Cortex of kidney (tissue), 1 donor: ENCODE measurements at places on chromosomes 11 and 22.

DNA sequence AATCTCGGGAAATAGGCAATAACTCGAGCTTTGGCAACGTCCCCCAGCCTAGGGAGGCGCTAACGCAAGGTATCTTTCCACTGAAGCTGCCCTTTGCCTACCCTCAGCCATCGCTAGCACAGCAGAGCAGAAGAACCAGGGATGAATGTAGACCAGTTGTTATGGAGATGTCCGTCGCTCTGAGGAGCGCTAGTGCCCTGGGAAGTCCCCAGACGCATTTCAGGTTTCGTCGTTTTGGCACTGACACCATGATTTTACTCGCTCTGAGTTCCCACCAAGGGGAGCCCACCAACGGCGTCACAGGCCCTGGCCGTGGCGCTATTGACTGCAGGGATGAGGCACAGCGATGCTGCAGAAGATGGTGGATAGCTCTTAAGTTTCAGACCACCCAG lies 22.7 kb upstream of the BDNF start:
- no peak for DNase-seq

DNA sequence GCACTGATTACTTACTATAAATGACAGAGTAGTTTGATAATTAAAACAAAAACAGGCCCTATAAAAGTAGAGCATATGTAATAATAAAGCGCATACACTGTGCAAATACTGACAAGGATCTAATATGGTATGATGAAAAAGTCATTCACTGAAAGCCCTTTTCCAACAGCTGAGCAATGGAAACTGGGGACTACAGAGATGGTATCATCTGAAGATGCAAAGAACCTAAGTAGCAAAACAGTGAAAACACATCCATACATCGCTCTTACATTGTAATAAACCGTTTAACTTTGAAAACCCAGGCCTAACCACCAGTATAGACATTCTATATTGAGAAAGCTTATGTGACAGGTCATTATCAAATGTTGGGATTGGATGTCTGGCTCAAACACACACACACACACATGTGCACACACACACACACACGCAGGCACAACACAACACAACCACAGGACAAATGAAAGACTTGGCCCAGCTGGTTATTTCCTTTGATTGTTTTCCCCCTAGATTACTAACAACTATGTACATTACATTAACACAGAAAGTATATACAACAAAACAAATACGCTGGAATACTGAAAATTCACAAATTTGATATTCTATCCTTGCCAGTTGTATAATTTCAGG lies 119.5 kb downstream of the APOL5 start:
- no peak for DNase-seq

DNA sequence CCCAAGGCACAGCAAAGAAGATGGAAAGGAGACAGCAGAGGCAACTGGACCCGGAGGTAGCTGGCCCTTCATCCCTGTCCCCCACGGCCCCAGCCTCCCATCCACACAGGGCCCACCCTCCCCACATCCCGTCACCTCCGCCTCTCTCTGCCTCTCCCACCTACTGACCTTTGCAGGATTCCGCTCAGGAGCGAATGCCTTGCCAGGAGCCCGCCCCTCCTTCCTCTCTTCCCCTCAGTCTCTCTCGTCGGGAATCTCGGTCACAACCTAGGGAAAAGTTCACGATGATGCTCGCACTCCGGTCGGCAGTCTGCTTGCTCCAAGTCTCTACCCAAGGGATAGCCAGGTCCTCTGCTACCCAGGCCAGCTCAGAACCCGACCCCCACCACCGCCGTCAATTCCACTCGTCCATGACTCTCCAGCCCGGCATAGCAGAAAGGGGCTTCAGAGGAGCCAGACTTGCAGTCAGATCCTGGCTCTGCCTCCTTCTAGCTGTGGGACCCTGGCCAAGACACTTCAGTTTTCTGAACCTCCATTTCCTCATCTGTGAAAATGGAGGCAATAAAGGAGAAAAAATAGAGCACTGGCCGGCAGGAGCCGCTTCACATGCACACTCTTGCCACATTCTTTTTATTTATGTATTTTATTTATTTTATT lies 10.2 kb downstream of the AHNAK start:
- DNase-seq = no peak

GRCh38 chr22:49566141-49566541 lies 261.5 kb downstream of the BRD1 start:
- no peak for DNase-seq

DNA sequence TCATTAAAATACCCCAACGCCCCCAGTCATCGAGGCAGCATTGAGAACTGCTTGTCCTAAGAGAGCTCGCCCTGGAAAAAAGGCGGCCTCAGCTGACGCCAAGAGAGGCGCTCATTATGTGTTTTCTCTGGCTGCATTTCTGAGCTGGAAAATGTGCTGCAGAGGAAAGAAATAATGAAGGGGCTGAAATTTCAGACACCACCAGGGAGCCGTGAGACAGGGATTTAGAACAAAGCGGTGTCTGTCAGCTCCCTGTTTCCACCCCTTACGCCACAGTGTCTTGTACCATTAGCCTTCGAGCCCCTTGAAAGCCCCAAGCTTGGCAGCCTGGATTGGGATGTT lies 14.4 kb downstream of the USH1C start:
- no peak for DNase-seq

DNA sequence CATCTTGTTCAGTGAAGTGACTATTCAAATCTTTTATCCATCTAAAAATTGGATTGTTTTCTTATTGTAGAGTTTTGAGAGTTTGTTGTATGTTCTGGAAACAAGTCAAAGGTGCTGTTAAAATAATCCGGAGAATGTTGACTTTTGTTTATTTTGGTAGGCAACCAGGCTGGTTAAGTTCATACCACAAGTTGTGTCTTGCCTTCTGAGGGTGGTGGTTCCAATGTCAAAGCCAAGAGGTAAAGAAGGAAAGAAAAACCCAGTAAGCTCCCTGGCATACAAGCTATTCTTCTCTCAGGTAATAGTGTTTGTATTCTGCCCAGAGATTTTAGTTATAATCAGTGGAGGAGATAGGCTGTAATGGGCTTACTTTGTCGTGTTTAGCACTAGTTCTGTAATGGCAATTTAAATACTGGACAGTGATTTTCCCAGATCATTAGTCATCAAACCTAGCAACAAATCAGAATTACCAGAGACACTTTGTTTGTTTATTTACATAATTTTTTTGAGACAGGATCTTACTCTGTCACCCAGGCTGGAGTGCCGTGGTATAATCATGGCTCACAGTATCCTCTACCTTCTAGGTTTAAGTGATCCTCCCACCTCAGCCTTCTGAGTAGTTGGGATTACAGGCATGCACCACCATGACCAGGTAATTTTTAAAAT lies 15.1 kb upstream of the CSRP3 start:
- no peak for DNase-seq

- no peak for DNase-seq
Observed at GRCh38 chr11:36750349-36750748, 152.3 kb upstream of the RAG2 start.

DNA sequence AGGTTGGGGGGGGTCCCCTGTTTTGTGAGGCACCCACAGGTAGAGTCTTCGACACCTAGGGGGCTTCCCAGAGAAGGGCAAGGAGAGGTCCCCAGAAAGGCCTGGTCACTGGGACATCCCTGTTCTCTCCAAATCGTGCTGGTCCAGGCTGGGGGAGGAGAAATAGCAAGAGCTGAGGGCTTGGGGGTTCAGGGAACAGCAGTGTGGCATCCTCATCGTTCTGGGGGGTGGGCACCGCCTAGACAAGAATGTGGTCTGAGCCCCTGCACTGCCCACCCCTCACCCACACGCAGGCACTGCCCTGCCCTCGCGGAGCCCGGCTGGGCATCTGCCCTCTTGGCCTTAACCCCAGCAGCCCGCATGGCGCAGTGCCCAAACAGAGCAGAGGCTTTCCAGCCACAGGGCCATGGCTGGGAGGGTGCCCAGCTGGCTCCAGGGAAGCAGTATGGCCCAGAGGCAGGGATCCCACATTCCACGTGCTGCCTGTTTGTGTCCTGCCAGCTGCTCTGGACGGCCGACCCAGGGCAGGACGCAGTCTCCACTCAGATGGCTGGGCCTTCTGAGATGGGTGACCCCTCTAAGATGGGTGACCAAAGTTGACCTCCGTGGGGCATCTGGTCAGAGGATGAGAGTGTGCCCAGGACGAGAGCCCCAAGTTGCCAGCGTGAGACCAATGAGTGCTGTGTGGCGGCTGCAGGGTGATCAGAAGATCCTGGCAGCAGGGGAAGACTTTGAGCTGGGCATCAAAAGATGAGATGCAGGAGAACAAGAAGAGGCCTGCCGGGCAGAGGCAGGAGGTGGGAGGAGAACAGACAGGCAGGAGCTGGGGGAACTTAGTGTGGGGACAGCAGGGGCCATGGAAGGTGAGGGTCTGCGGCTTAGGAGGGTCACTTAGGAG lies 14.4 kb downstream of the SCARF2 start:
- DNase-seq = no peak

GRCh38 chr11:19328586-19329311 lies 88.0 kb upstream of the E2F8 start:
- DNase-seq = no peak

DNA sequence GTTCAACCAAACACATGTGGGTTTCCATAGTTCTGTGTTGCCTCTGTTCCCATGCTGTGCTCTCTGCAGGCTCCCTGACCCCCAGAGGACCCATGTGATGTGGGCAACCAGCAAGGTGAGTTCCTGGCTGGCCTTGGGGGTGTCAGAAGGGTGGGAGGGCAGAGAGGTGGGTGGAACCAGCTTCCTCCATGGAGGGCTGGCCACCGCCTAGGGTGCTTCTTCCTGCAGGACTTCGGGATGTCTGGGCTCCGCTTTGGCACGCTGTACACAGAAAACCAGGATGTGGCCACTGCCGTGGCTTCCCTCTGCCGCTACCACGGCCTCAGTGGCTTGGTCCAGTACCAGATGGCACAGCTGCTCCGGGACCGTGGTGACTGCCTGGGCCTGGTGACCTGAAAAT lies 14.5 kb upstream of the EXT2 start:
- no peak for DNase-seq

GRCh38 chr11:62604460-62605120 lies 2.9 kb upstream of the MTA2 start:
- no peak for DNase-seq

- no peak for DNase-seq
Observed at GRCh38 chr11:73359341-73359740, 16.9 kb upstream of the RELT start.

DNA sequence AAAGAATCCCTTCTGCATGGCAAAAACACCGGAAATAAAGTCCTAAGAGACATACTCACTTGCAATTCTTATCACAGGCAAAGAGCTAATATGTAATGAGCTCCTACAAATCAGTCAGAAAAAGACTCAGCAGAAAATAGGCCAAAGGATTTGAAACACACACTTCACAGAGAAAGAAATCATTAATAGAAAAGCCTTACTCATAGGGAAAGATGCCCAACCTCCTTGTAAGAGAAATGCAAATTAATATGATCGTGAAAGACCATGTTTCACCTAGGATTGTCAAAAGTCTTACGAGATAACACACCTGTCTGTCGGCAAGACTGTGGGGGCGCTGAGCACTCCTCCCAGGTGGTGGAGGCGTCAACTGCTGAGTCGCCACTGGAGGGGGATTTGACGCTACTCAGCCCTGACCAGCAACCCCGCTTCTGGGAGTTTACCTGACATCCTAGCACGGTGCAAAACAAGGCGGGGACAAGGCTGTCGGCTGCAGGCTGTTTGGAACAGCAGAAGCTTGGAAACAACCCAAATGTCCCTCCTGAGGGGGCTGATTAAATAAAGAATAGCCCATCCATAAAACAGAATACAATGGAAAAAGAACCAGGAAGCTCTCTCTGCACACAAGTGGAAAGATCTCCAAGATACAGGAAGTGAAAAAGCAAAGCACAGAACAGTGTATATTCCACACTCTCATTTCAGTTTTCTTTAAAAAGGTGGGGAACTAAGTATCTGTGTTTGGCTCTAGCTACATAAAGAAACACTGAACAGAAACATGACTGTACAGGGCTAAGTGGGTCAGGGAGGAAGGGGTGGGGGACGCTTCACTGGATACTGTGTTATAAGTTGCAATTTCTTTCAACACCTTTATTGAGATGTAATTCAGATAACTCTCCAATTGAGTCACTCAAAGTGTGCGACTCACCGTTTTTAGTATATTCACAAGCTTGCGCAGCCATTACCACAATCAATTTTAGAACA lies 11.5 kb downstream of the CSNK1E start:
- no peak for DNase-seq

- no peak for DNase-seq
Observed at GRCh38 chr11:108854346-108854745, 189.5 kb downstream of the DDX10 start.

DNA sequence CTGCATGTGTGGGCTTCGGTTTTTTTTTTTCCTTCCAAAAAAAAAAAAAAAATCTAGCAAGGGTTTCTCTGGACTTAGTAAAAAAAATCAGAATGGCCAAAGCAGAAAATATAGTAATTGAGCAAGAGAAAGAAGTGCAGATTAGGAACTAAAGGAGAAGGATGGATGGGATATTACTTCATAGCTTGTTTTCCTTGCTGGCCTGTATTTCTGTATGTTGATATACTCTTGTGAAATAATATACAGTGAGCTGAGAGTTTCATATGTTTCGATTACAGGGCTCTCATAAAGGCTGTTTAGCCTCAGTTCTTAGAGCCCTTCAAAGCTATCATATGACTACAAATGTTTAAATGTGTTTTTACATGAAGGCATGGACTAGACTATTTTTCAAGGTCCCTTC lies 34.3 kb upstream of the NFRKB start:
- no peak for DNase-seq

DNA sequence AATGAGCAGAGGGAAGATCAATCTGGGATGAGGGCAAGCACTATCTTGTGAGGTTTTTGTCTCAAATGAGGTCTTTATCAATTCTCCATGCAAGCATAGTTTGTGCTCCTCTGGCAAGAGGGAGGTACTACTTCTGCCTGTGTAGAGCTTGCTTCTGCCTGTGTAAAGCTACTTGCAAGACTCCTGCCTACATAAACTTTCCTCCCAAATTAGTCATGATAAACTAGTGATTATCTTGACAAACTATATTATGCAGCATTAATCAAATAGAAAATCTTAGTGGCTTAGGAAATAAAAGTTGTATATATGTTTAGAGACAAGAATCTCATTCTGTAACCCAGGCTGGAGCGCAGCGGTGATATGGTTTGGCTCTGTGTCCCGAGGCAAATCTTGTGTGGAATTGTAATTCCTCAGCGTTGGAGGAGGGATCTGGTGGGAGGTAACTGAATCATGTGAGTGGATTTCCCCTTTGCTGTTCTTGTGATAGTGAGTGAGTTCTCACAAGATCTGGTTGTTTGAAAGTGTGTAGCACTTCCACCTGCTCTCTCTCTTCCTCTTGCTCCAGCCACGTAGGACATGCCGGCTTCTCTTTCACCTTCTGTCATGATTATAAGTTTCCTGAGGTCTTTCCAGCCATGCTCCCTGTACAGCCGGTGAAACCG lies 8.0 kb upstream of the MMP10 start:
- DNase-seq = no peak
